ENCODE measurements at places on chromosomes 2 and 18.
A peak's percentile ranks its signal among the peaks of the same experiment; 100 is the strongest.

DNA sequence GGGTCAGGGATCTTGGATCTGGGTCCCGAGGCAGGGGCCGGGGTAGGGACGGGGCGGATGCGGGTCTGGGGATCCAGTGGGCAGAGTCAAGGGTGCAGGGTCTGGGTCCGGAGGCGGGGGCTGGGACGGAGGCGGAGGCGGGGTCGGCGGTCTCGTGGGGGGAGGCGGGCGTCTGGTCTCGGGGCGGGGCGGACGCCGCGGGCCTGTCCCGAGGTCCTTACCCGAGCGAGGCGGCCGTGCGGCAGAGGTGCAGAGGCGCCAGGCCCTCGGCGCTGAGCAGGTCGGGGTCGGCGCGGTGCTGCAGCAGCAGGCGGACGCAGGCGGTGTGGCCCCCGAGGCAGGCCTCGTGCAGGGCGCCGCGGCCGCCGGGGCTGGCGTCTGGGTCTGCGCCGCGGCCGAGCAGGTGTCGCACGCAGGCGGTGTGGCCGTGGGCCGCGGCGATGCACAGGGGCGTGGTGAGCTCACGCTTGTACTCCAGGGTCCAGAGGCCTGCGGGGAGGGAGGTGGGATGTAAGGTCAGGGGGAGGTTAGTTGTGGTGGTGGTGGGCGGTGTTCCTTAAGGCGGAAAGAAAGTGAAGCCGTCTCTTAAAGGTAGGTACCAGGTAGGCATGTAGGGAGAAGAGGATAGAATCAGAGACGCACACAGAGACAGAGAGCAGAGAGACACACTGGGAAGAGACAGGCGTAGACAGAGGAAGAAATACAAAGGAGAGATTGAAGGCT lies 26.6 kb downstream of the ASB18 start:
- no peak for DNase-seq

GRCh38 chr2:3186766-3187165 lies 190.9 kb downstream of the EIPR1 start:
- no peak for DNase-seq

DNA sequence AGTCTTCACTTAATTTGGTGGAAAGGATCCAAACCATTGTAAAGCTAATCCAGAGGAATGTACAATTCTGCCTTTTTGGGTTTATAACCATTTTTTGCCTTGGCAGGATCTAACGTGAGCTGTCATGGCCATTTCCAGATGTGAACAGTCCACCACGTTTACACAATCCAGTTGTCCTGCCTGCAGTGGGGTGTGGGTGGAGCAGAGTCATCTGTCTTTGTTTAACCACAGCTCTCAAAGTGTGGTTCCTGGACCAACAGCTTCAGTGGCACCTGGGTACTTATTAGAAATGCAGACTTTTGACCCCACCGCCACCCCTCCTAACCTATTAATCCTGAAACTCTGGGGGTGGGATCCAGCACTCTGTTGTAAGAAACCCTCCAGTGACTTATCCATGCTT lies 35.9 kb downstream of the FHOD3 start:
- DNase-seq, result no peak

DNA sequence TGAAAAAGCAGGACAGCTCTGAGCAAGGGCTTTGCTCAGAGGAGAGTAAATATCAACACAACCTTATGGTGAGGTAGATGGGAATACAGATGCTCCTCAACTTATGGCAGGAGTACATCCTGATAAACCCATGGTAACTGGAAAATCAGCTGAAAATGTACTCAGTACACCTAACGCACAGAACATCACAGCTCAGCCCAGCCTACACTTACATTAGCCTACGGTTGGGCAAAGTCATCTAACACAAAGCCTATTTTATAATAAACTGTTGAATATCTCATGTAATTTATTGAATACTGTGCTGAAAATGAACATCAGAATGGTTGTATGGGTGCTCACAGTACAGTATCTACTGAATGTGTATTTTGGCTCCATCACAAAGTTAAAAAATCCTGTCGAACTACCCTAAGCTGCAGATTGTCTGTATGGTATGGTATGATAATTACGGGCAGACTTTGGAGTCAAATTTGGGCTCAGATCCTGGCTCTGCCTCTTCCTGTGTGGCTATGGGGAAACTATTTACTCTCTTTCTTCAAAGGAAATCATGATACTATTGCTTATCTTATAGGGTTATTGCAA lies 120.3 kb upstream of the LYPD1 start:
- DNase-seq, result no peak

GRCh38 chr18:23191232-23191631 lies 55.9 kb downstream of the CABLES1 start:
- no peak for DNase-seq

GRCh38 chr2:177235855-177236437 lies 23.4 kb downstream of the HNRNPA3 start:
- no peak for DNase-seq

DNA sequence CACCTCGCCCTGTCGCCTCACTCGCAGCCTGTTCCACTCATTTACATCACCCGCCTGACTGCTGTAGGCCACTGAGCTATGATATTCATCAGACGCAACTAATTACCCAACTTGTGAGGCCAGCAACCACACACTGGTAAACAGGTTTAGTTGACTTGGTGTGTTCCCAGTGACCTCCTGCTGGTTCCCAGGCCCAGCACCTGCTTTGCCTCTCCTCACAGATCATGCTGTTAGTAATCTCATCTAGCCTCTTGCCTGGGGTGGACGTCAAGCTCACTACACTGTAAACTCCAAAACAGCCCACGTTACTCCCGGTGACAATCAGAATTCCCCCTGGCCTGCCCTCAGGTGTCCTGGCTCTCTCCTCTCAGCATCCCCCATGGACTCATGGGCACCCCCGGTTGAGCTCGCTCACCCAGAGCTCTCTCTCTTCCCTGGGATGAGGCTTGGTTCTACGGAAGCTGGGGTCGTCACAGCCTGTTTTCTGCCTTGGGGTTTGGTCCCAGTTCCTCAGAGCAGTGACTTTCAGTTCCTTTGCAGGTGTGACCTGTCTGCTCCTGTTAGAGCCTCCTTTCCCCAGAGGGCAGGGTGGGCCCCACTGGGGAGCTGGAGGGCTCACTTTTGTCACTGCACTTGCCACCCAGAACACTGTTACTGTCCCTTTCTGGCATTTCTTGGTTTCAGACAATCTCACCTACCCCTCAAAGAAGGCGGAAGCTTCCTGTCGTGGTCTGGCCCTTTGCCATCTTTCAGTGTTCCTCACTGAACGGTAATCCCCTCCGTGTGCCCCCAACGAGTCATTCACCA lies 40.3 kb downstream of the INPP5D start:
- DNase-seq, result peak; percentile 50

GRCh38 chr2:3575534-3576262 lies 638 bp downstream of the RPS7 start:
- peak; percentile 26 for DNase-seq

GRCh38 chr2:215981115-215981514 lies 32.2 kb downstream of the MREG start:
- DNase-seq, result no peak

DNA sequence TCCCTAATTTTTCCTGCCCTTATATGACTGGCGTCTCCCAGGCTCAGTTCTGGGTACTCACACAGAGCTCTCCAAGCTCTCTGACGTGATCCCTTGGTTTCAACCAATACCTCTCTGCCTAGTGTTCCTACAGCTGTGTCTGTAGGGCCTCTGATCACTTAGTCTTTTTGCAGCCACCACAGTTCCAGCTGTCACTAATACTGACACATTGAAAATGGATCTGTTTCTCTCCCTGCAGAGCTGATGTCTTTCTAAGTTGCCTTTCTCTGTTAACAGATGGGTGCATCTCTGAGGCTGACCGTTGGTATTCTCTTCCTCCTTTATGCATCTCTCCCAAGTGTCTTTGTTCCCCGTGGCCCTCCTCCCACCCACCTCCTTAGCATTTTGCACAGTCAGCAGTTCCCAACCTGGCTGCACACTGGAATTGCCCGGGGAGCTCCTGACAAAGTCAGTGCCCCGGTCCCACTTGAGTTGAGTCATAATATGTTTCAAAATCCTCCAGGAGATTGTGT lies 62.5 kb downstream of the CERS6 start:
- DNase-seq, result no peak

DNA sequence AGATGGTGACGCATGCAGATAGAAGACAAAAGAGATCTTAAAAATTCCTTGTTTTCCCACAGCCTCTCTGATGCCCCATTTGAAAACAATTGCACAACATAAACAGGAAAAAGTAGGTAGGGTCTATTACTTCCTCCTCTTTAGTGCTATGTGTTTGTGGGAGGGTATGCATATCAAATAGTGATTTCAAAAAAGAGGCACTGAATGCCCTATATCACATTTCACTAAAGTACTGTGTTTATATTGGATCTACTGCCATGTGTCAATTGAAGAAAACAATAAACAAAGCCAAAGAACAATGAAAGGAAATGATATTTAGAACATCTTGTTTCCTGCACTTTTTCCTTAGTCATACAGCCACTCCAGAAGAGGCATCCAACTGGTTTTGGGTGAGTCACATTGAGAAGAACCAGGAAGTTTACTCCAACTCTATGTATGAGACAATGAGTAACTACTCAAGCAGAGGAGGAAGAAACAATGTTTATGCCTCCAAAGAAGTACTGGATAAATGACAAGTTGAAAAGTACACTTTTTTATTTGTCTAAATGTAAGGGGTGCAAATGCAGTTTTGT lies 583.6 kb downstream of the FBXO15 start:
- no peak for DNase-seq

DNA sequence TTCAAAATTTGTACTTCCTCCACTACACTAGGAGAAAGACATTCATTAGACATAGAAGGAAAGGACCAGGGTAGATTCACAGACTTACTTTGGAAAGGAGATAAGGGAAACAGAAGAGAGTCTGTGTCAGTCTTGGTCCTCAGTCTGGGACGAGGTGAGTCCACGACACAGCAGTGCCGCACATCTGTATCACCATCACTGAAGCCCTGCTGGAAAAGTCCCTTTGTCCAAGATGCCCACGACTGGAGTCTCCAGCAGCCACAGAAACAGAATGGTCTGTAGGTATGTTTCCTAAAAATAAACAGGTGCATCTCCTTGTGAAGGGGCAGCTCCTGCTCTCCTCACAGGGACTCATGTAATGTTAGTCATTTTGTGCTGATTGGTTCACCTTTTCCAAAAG lies 27.4 kb downstream of the COX7A2L start:
- DNase-seq, result no peak

DNA sequence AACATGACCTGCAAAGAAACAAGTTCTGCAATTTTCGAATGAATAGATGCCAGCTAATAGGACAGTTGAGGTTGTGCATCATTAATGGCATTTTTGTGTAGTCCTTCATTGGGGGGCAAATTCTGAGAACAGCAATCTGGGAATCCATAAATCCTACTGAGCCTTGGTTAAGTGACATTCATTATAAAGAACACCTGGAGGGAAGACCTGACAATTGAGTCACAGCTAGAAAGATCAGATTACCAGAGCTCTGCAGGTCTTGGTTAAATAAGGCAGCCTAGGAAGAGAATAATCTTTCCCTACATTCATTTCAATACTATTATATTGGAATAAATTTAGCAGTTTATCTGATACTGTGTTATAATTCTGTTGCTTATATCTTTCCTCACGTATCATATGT lies 14.3 kb downstream of the KCNH7 start:
- no peak for DNase-seq

DNA sequence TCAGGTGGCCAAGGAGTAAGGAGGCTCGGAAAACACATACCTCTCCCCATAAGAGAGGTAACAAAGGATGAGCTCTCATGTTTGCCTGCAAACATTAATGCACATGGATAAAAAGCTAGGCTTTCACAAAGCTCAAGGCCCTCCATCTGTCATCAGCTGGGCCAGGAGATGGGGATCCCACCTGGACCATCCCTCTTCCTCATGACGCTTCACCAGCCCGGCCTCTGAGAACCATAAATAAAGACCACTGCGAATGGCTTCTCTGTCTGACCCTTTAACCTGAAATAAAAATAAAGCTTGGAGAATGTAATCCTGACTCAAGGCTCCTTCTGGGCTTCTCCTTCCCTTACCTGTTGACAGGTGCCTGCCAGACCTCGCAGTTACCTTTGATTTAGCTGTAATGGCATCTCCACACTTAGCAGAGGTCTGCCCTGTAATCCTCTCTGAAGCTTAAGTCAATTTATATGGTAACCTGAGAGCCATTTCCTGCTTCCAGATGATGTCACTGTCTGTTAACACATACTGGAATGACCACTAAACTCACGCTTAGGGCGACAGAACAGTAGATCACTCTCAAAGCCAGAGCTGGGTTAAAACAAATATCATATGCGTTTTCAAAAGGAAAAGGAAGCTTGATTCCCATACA lies 29.3 kb upstream of the FOXI3 start:
- no peak for DNase-seq

DNA sequence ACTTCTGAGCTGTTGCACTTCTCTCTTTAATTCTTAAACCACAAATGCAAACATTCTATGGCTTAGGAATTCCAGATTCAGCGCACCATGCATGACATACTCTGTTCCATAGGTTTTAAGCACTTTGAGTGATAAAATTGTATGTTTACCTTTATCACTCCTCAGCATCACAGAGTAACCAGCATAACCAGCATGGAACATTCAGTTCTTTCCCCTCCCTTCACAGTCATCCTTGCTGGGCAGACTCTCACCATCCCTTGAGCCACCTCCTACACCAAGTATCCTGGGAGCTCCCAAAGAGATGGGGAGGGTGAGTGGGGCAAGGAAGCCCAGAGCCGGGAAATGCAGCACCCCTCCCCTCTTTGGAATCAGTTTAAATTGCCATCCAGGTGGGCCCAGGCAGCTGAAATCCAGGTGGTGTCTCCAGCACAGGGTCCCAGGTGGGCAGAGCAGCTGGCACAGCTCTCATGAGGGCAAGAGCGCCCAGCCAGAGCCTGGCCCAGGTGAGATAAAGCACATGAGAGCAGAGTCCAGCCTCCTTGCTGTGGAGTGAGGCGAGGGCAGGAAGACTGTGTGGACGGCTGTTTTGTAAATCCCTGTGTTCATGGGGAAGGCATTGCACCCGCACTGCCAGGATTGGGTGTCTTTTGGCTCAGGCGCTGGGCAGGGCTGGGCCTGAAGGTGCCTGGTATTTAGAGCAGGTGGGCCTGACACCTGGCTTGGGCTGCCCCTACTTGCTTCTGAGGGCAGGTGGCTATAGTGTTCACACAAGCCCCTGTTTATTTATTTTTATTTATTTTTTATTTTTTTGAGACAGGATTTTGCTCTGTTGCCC lies 36.8 kb downstream of the LAMA3 start:
- DNase-seq, result no peak

DNA sequence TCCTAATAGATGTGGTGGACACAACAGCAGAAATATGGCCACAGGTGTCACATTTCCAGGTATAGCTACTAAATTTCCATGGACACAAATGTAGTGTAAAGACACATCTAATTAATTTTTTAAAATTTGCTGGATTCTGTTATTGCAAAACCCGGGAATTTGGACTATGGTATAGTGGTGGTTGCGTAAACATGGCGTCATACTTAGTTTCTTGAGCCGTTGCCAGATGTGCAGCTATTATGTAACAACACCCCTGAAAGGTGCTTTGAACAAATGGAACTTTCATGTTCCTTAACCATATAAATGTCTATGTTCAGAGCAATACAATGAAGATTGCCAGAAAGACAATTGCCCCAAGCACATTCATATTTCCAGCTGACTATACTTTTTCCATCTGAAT lies 85.9 kb downstream of the HRH4 start:
- DNase-seq, result no peak

- DNase-seq, result no peak
These were observed 216.6 kb downstream of the SH3BP4 start for GRCh38 chr2:235168174-235168979.

GRCh38 chr2:170145675-170146432 lies 32.1 kb upstream of the MYO3B start:
- no peak for DNase-seq

GRCh38 chr2:239471011-239471792 lies 70.4 kb upstream of the HDAC4 start:
- DNase-seq, result no peak
